ENCODE measurements at places on chromosomes 1 and 21.

- no peak for DNase-seq
Measured at GRCh38 chr1:228366866-228367741, 39.5 kb downstream of the TRIM11 start.

GRCh38 chr1:93022580-93022979, 56.5 kb upstream of the MTF2 start:
- DNase-seq = no peak

DNA sequence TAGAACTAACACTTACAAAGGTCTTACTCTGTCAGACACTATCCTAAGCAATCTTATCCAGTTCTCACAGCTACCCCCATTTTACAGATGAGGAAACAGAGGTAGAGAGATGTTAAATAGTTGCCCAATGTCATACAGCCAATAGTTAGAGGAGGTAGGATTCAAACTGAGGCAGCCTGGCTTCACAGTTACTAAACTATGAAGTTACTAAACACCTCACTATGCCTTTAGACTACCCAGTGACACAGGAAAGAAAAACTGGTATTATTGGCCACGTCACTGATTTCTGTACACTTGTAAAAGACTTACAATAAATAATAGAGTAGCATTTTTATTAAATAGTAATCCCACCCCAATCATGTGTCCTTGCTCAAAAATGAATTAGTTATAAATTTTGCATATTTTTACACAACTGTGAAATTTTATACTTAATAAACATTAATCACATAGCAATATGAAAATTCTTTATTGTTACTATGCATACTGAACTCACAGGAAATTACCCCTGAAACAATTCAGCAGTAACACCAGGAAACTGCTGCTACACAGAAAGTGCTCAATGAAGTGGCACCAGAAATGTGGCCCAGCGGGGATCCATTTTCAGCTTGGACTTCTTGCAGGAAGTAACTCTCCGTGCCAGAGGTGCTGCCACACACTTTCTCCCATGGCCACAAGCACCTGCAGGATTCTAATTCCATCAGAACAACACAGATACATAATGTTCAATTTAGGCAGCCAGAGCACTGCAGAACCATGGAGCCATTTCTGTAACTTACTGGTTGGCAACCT, 69.4 kb downstream of the VAV3 start:
- no peak for DNase-seq

- DNase-seq = no peak
Measured at GRCh38 chr1:26820784-26821269, 5.7 kb upstream of the ZDHHC18 start.

DNA sequence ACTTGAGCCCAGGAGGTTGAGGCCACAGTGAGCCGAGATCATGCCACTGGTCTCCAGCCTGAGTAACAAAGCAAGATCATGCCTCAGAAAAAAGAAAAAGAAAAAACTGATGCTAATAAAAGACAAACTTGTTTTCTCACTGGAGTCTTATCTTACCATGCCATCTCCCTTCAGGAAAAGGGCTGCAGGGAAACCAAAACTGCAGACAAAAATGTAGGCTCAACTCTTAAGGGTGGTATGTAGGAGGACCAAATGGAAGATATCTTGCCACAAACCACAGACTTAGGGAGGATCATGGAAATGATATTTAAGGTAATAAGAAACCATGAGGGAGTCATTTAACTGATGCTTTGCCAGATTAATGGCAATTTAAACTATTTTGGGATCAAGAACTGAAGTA, 32.9 kb downstream of the UROD start:
- DNase-seq = no peak

DNA sequence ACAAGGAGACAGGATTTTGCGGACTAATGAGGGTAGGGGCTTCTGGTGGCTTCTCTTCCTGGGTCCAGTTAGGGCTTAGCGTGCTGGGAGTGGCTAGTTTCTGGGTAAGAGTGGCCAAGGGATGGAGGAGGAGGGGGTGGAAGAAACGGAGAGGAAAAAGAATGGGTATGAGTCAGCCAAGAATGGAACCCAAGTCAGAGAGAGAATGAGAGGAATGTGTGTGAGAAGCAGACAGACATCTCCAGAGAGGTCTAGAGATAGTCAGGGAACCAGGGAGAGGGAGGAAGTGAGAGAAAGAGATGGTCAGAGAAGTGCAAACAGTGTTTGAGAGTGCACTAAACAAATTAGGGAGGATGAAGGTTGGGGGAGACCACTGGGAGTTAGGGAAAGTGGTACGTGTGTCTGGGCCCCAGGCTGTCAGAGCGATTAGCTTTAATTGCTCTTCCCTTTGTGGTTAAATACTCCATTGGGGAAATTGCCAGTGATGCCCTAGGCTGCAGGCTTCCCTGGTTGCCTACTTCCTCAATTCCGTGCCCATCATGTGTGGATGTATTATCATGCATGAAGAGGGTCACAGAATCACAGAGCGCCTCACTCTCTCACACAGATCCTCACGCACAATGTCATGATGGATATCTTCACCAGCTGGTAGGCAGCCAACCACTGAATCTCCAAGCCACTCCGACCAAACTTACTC, 1.4 kb downstream of the PEA15 start:
- DNase-seq = no peak

DNA sequence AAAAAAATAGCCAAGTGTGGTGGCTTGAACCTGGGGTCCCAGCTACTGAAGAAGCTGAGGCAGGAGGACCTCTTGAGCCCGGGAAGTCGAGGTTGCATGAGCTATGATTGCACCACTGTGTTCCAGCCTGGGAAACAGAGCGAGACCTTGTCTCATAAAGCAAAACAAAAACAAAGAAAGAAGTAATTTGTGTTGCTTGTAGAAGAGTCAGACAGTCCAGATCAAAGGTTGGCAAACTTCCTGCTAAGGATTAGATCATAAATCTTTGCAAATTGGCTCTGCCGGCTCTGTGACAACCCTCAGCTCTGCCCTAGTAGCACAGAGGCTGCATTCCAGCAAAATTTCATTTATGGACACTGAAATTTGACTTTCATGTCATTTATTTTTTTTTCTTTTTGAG, 19.0 kb upstream of the MFN2 start:
- no peak for DNase-seq

- no peak for DNase-seq
Measured at GRCh38 chr1:47578026-47578720, 140.3 kb downstream of the FOXD2 start.

DNA sequence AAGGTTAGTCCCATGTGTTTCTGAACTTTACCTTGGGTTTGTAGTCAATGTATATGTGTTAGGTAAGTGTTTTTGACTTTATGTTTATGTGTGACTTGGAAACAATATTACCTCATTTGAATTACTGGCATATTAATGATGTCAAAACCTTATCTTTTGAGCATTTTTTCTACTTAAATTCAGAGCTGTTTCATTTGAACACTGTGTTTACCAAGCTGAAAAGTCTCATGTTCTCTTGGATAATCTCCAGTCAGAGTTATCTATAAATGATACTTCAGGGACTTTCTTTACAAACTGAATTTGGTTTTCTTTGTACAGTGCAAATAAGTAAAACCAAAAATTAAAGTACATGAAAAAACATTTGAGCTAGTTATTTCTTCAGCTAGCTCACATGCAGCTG, 30.0 kb downstream of the ADAMTS1 start:
- DNase-seq = no peak

GRCh38 chr1:217892750-217893149, 261.6 kb downstream of the SPATA17 start:
- no peak for DNase-seq

DNA sequence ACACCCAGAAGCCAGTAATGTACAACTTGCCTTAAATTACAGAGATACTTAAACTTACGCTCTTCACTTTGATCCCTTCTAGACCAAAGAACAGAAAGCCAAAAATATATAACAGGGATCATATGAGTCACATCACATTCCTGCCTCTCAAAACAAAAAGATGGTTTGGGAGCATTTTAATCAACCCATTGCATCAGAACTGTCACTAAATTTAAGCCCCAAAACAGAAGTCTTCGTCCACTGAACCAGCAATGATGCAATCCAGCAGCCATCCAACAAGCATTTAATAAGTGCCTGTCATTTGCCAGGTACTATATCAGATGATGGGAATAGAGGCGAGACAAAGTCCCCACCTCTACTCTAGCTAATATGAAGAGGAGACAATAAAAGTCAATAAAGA, 42.7 kb upstream of the GLIS1 start:
- DNase-seq = no peak

DNA sequence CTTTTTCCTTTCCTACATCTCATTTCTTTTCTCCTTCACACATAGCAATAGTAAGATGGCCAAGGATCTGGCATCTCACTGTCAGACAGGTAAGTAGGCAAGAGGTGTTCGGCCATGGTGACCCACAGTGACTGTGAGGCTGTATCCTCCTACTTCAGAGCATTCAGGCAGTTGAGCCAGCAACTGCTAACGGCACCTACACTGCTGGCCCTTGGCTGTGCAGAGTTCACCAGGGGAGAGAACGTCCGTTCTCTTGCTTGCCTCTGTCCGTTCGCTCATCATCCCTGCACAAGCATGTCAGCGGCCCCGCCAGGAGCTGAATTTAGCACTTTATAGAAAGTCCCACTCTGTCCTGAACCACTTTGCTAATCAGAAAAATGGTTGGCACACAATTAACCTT, 113.6 kb downstream of the GREM2 start:
- no peak for DNase-seq

All from T-helper 17 cell (primary cell).